ENCODE measurements at places on chromosomes 7 and 10.

- no peak for DNase-seq
These were observed 18.4 kb upstream of the FRMD4A start for GRCh38 chr10:14349081-14349480.

- DNase-seq: no peak
These were observed 24.0 kb upstream of the INPP5F start for GRCh38 chr10:119701861-119702260.

DNA sequence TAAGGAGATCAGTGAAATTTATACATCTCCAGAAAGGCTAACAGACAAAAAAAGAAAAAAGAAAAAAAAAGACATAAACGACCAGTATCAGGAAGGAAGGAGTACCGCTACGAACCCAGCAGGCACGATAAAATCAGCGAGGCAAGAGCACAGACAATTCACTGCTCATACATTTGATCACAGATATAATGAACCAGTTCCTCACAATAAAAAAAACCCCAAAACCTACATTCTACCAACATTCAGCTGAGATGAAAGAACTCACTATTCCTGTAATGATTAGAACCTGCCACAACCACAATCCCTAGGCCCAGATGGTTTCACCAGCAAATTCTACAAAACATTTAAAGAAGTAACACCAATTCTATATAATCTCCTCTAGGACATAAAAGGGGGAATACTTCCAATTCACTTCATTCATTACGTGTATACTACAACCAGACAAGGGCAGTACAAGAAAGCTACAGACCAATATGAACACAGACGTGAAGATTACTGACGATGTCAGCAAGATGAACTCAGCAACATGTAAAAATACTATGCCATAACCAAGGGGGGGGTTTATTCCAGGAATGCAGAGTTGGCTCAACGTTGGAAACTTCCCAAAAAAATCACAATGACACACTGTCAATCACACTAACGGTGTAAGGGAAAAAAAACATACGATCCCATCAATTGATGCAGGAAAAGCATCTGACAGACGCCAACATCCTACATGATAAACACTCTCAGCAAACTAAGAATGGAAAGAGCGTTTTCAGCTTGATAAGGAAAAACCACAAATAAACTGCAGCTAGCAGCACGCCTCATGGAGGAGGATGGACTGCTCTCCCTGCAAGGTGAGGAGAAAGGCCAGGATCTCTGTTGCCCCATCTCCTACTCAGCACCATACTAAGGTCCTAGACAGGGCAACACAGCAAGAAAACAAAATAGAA is 256.2 kb downstream of the ELFN1 start:
- DNase-seq: no peak

GRCh38 chr7:24732646-24733413 is 24.4 kb downstream of the GSDME start:
- no peak for DNase-seq

DNA sequence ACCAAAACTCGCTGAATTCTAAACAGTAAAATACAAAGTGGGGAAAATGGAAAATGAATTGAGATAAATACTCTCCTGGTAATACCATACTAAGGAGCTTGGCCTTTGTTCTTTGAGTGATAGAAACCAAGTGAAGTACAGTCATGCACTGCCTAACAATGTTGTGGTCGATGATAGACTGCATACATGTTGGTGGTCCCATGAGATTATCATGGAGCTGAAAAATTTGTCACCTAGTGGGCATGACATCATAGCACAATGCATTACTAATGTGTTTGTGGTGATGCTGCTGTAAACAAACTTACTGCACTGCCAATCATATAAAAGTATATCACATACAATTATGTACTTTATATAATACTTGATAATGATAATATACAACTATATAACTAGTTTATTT is 419.1 kb downstream of the ARL4A start:
- no peak for DNase-seq
